ENCODE measurements at places on chromosomes 11 and 22.

GRCh38 chr22:27186643-27187042 is 529.3 kb downstream of the MIAT start:
- no peak for DNase-seq

DNA sequence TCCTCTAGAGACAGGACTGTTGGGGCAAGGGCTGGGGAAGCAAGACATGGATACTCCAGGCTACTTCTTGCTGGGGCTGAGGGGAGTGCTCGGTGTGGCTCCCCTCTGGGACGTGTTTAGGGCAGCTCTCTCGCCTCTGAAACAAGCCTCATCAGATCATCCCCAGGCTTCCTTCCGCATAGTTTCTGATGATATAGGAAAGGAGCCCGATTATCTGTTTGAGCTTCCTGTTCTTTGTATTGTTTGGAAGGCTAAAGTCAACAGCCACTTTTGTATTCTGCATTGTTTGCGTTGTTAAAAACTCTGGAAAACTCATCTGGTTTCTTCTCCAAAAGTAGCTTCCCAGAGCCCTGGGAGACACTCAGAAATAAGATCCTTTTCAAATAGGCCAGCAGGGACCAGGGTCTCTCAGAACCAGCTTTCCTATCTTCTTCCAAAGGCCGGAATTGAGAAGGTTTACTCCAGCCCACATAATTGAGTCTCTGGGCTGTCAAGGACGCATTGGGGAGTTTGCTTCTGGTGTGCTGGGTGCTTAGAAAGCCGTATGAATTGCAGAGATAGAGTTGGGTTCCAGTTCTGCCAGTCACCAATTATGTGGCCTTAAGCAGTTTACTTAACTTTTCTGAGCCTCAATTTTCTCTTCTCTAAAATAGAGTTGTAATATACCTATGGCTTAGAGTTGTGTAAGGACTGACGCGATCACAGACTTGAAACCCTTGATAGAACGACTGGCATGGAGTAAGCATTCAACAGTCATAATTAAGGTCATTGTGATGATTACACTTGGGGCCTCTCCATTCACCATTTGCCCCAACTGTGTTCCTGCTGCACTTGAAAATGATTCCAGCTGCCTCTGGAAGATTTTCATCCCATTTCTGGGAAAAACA is 19.1 kb downstream of the CD44 start:
- DNase-seq = no peak

DNA sequence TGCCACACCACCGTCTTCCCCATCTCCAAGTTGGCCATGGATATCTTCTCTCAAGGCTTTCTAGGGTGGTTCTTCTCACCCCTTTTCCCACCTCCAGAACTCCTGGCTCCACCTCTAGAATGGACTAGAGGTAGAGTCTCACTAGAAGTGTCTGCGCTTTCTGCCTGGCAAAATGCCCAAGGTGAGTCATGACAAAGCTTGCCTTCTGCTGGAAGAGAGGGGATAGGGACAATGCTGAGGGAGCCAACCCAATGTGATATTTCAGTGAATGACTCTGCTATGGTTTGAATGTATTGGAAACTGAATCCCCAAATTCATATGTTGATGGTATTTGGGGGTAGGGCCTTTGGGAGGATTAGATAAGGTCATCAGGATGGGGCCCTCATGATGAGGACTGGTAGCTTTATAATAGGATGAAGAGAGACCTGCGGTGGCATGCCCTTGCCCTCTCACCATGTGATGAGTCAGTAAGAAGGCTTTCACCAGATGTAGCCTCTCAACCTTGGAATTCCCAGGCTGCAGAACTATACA is 4.1 kb upstream of the CD82 start:
- DNase-seq = no peak

GRCh38 chr11:102780491-102780918 is at the start of gene MMP10:
TSS of gene MMP10 (minus strand) at chr11:102780628. CDS start at chr11:102780591, 37 bp downstream.
- no peak for DNase-seq

DNA sequence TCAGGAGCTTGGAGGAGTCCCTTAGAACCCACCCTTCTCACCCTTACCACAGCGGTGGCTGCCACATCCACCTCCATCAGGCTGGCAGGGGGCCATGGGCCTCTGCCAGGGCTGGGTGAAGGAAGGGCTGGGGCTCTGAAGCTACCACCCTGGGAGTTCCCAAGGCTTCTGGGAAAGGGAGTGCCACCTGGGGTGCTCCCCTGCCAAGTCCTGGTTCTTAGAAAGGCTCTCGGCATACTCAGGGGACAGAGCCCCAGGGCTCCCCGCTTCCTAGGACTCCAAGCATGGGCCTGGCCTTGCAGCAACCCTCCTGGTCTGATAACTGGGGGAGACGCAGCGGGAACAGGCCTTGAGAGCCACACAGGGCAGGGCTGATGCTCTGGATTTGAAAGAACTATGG is 438 bp upstream of the PLA2G3 start:
- no peak for DNase-seq

GRCh38 chr11:38839071-38839470 is 2241.0 kb upstream of the RAG2 start:
- DNase-seq = no peak

GRCh38 chr22:43802897-43803495 is 9.1 kb downstream of the EFCAB6 start:
- DNase-seq = no peak

DNA sequence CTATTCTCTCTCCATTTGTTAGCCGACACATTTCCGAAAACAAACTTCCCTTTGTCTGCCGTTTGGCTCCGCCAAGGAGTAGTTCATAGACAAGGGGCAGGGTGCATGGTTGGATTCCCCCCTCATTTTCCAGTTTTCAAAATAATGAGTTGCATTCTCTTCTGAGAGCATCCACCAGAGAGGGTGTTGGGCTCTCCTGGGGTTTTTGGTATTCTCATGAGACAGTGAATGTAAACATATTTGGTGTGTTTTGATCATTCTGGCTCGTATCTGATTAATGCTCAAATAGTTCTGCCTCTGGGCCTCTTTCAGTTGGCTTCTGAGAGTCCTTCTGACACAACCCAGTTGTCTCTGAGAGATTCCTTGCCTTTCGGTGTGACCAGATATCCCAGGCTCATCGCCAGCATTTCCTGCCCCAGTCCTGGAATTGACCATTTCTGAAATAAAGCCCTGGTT is 21.7 kb downstream of the GRAMD4 start:
- no peak for DNase-seq

GRCh38 chr22:39472570-39473556 is 16.1 kb downstream of the MGAT3 start:
- no peak for DNase-seq

DNA sequence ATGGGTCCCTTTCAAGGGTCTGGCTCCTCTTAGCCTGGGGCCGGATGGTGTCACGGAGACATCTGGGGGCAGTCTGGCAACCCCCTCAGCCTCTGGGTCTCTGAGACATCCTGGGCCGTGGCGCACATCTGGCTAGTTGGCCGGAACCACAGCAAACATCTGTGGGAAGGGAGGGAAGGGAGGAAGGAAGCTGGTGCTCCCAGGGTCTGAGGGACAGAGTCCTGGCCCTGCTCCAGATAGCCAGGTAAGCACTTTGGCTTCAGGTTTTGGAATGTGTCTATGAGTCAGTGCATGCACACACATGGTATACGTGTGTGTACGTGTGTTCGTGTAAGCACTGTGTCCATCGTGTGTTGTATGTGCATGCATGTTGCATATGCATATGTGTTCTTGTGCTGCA is 225.1 kb downstream of the MN1 start:
- DNase-seq = no peak

DNA sequence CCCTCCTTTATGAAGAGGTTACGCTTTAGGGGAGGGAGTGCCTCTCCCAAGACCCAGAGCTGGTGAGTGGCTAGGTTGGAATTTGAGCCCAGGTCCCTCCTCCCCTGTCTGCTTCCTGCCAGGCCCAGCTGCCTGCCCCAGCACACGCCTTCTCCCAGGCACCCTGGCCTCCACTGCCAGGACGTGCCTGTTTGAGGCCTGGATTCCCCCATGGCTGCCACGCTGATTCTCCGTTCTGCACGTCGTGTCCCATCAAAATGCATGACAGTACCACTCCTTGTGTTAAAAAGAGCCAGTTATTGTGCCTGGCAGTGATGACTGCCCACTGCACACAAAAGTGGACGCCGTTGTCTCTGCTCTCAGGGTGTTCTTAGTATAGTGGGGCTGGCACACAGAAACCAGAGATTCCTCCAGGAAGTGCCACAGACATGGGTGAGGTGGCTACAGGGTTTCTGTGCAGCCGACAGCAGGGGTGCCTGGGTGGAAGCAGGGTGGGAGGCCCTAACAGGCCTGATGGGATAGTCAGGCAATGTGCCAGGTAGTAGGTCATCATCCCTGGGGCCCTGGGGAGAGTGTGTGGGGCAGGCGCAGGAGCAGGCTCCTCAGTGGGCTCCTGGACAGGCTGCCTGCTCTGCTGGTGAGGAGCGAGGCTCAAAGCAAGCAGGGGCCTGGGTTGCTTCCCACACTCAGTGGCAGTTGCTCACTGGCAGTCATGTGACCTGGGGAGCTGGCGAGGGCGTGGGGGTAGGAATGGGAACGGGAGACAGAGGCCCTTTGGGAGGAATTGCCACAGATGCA is 24.2 kb downstream of the MED15 start:
- no peak for DNase-seq

DNA sequence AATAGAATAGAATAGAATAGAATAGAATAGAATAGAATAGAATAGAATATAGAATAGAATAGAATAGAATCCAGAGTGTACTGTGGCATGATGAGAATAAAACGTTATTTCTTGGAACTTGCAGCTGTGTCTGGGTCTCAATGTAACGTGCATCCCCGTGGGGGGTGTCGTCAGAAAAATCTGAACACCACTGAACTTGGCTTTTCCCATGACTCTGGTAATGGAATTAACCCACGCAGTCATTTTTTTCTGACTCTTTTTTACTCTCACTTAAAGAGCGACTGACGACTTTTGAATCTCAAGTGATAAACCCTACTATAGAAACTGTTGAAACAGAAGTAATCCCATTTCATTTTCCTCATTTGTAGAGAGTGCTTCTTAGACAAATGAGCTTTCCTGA is 92.4 kb upstream of the BID start:
- DNase-seq = no peak

DNA sequence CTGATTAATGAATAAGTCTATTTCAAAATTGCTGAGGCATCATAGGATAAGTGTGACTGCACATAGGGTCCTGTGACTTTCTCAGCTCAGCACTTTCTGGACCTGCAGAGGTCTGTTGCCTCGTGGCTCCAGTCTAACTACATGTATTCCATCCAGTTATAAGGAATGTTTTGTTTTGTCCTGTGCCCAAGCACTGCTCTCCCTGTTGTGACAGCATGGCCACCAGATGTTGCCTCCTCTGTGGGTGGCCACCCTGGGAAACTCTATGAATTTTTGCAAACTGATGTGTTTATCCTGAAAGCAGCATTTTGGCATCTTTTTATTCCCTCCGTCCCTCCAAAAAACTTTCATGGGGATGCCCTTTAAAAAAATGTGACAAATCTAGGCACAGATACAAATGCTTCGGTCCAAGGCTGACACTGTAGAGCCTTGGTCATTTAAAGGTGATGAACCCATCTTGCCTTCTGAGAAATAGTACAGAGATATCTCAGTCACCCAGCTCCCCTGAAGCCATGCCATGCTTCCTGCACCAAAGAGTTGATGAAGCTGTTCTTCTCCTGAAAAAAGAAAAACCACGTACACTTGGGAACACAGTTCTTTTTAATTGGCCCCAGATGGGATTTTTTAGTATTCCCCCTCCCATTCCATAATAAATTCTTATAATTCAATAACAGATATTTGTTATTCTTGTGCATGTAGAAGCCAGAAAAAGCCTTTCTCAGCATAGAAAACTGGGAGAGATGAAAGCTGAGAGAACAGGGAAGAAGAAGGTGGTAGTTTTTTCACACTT is 72.6 kb downstream of the CCDC34 start:
- no peak for DNase-seq

GRCh38 chr11:6571434-6572008 is 31.9 kb downstream of the RRP8 start:
- no peak for DNase-seq

DNA sequence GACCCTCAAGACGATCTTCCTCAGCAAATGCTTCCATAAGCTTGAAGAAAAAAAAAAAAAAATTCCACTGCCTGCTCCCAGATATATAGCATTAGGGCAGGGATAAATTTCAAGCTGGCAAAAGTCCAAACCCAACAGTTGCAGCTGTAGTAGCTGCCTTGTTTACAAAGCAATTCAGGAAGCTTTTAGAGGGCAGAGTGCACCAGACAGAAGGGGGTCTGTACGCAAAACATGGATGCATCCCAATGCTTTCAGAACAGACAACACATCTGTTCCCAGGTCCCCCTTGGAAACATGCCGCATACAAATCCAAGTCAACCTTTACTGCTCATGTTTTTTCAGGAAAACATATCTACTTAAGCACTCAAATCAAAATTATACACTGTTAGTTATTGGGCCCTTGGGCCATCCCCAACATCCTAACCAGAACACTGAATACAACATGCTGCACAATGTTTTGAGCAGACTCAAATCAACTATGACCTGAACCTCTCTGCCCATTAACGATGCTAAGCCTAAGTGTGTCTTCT is 94.5 kb downstream of the CADM1 start:
- DNase-seq = no peak

DNA sequence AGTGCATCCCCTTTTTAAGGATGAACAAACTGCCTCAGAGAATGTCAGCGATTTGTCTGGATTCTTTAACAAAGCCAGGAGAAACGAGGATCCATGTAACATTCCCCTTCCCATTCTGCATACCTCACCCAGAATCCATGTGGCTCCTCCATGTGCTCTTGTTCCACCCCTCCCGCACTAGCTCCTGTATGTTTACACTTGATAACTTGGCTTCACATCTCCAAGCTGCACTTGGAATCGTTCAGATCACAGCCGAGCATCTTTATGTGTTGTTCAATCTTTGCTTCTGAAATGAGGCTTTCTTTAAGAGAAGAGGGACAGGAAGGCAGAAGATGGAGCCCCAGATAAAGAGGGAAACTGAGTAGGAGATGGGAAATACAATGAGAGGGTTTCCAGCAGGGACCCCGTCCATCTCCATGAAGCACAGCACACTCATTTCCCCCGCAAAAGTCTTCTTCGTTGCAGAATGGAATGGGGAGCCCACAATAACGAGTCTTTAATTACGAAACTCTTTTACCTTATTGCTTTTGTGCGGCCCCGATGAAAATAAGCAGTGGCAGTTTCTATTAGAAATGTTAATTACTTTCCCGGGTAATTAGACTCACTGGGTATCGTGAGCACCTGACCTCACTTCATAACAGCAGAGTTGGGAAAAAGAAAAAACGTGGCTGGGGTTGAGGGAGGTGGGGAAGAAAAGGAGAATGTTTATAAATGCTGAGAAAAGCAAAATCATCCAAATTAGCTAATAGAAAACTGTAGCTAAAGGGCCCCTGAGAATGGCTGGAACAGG is 96.8 kb upstream of the ISX start:
- no peak for DNase-seq

- DNase-seq = no peak
Measured at GRCh38 chr11:117313828-117314768, 2.0 kb downstream of the BACE1 start.

GRCh38 chr11:2703363-2704141 is 3.8 kb upstream of the KCNQ1OT1 start:
- DNase-seq = no peak

All from effector memory CD4-positive, alpha-beta T cell (primary cell).